ENCODE measurements at places on chromosomes 4 and X.

DNA sequence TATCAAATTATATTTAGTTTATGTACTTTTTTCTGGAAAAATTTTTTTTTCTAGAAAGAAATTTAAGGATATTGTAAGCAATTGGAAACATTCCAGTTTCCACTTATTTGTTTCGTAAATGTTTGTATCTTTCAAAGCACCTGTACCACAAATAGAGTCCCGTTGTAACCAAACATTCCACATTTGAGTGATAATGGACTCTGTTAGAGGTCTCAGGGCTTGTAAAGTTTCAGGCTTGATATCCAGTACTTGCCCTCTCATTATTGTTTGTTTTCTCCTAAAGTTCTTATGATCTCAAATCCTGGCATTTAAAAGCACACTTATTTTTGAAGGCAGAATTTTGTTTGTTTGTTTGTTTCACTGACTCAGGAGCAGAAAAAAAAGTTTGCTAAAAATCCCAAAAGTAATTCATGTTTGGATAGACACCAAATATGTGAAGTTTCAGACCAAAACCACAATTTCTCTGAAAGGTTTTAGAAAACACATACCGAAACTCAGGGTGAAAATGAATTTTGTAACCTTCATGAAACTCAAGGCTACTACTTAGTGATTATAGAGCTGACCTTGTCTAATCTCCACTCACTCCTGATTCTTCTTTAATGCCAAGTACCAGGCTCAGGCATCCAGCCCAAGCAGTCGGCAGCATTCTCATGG is 5.7 kb upstream of the TMEM192 start:
- DNase-seq = no peak

- no peak for DNase-seq
Measured at GRCh38 chr4:119977076-119977940, 89.3 kb downstream of the MAD2L1 start.

- no peak for DNase-seq
Measured at GRCh38 chr4:15145709-15146108, 143.4 kb downstream of the CPEB2 start.

DNA sequence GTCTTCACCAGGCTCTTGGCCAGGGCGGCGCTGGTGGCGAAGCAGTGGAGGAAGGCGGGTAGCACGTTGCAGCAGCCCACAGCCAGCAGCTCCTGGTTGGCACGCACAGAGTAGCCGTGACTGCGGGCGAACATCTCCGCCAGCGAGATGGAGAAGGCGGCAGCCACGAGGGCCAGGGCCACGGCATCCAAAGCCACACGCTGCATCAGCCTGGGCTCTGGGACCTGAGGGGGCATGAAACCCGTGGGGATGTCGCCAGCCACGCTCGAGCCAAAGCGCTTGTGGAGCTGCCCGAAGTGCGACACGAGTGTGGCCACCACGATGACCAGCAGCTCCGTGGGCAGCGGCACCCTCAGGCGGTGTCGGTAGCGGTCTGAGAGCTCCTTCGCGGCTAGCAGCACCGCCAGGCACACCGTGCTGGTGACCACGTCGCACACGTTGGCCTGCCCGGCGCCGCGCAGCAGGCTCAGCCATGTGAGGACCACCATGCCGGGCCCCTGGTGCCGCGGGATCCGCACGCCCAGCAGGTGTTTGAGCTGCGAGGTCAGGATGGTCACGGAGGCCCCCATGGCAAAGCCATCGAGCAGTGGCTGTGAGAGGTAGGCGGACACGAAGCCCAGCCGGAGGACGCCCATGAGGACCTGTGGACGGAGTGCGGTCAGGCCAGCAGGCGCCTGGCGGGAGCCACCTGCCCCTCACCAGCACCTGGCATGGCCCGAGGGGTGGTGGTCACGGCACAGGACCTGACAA is 3.1 kb downstream of the IDUA start:
- no peak for DNase-seq

- DNase-seq = no peak
Measured at GRCh38 chr4:74630551-74630950, 163.8 kb downstream of the BTC start.

DNA sequence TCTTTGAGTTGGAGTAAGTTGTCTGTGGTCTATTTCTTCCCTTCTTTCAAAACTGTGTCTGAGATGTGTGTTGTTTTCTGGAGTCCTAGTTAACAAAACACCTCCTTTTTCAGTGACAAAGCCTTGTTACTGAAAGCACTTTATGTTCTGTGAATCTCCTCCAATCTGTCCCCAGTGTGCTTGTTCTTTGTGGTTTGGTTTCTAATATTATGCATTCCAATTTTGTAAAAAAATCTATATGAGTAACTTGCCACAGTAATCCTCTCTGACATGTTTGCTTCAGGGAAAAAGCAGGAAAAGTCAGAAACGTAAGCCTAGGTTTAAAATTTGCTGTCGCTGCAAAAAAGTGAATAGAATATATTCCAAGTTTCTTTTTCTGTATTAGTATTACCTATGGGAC is 12.4 kb downstream of the PRRG1 start:
- DNase-seq = no peak

DNA sequence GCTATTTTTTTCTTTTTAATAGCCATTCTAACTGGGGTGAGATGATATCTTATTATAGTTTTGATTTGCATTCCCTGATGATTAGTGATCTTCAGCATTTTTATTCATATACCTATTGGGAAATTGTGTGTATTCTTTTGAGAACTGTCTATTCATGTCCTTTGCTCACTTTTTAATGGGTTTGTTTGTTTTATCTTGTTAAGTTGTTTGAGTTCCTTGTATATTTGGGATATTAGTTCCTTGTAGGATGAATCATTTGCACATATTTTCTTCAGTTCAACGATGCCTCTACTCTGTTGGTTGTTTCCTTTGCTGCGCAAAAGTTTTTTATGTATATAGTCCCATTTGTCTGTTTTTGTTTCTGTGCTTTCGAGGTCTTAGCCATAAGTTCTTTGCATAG is 43.1 kb upstream of the DRP2 start:
- DNase-seq = no peak

DNA sequence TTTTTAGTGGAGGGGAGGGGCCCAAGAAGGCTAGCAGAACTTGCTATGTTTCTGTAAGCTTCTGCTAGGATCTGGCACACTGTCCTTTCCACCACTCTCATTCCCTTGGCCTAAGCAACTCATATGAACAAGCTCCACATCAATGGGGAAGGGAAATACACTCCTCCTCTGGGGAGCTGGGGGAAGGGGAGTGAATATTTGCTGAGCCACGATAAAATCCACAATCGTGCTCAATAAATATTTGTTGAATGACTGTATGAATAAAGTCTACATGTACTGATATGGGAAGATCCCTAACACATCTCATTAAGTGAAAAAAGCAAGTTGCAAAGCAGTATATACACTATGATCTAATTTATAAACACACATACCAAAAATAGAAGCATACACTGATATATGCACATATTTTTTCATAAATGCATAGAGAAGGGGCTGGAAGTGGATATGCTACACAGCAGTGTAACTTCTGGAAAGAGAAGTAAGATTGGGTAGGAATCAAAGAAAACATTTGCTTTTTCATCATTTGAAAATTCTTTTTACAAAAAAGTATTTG is 95.8 kb upstream of the EFHC2 start:
- DNase-seq = no peak

DNA sequence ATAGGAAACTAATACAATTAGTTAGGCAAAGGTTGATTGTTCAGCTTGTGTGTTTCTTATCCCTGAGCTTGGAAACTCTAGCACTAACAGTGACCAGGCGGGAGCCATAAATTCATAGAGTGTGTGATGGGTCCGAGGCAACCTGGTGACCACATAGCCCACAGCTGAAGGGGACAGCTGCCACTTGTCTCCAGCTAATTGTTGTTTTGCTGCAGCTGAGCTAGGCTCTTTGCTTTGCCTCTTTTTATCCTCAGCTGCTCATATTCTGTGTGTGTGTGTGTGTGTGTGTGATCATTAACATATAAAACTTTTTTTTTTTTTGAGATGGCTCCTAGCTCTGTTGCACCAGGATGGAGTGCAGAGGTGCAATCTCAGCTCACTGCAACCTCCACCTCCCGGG is 53.2 kb downstream of the DOCK11 start:
- DNase-seq = no peak

DNA sequence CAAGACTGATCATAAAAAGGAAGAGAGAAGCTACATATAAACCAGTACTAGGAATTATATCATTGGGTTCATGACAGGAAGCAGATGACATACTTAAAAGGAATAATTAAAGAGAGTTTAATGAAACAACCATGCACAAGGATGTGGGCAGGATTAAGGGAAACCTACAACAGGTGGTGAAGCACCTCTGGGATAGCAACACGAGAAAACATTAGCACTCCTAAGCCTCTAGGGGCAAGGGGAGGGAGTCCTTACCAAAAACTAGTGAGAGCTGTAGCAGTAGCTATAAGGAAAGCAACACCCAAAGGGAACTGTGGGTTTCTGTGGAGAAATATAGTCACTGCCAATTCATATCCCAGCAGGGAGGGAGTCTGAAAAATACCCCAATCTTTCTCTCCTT is 7.2 kb upstream of the THOC2 start:
- no peak for DNase-seq

- no peak for DNase-seq
Measured at GRCh38 chrX:39648548-39649254, 449.1 kb downstream of the BCOR start.

DNA sequence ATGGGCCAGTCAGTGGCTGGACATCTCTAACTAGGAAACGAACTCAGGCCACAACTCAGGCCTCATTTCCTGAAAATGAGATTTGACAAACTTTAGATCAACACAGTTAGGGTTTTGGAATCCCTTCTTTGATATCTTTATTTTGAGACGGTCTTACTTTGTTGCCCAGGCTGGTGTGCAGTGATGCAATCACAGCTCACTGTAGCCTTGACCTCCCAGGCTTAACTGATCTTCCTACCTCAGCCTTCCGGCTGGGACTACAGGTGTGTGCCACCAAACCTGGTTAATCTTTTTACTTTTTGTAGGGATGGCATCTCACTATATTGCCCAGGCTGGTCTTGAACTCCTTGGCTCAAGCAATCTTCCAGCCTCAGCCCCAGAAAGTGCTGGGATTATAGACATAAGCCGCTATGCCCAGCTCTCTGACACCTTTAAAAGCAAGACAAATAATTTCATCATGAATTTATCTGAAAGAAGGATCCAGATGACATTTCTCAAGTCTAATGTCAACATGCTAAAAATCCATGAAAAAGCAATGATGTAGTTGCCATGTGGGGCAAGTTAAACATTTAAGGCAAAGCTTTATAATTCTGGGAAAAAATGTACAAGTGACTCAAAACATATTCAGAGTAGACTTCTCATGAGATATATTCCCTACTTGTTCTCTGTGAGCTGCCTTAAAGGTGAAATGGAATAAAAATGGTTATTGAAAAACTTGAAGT is 89.1 kb upstream of the CBR4 start:
- DNase-seq = no peak

GRCh38 chr4:92253986-92254671 is 49.6 kb upstream of the GRID2 start:
- no peak for DNase-seq

- DNase-seq = peak; percentile 25
Measured at GRCh38 chr4:72112514-72113156, 80.8 kb downstream of the NPFFR2 start.

DNA sequence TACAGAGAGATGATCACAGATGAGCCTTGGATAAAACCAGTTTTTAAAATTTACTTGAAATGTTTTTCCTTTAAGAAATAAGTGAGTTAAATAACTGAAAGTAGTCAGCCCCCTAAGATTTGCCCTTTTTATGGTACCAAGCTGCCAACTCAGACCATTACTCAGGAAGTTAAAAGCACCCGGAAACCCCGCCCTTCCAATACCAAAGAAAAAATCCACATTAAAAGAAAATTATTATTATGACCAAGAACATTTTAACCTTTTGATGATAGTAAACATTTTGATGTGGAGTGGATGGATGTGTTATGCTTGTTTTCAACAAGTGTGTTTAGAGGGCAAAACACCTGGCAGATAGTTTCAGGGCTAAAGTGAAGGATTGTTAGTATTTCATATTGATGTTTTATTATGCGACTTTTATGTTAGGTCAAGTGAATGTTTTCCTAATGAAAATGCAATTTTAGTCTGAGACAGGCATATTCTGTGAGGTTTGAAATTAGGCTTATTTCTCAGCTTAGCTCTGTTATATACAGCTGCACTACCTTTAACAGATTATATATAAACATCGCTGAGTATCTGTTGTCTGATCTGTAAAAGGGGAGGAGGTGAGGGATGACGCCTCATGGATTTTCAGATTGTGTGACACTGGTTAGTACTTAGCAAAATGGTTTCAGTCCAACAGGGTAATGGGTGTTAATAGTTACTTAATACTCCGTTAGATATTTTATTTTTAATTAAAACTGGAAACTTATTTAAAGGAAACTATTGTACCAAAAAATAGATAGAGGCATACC is 89.0 kb downstream of the KDM6A start:
- no peak for DNase-seq

DNA sequence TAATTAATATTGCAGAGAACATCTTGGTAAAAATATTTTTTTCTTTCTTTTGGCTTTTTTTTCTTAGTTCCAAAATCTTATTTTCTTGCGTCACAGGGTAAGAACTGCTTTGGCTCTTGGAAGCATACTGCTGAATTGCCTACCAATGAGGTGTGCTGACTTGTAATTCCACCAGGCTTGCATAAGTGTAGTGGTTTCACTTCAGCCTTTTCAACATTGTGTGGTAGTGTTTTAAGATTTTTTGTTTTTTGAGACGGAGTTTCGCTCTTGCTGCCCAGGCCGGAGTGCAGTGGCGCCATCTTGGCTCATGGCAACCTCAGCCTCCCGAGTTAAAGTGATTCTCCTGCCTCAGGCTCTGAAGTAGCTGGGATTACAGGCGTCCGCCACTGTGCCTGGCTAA is 42.4 kb downstream of the N4BP2 start:
- DNase-seq = no peak

GRCh38 chr4:16124232-16124631 is 40.4 kb upstream of the PROM1 start:
- DNase-seq = no peak

- no peak for DNase-seq
Measured at GRCh38 chrX:19096586-19096985, 25.7 kb downstream of the ADGRG2 start.
